ENCODE measurements at places on chromosomes 6 and 20.

- DNase-seq = no peak
These were observed 154.1 kb upstream of the RUNX2 start for GRCh38 chr6:45174045-45174444.

DNA sequence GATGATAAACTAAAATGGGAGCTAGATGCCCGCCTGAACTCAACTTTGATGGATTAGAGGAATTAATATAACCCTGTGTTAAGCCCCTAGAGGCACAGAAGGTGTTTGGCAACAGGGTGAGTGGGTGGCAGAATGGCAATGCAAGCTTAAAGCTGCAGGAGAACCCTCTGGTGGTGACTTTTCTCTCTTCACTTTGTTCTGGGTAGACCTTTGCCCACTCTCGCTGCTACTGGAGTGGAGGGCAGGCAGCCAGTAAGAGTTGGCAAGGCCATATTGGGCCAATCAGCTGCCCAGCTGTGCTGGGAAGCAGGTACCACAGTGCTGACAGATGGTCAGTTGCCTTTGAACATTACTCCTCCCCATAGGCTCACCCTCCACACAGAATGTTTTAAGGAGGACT is 468.2 kb downstream of the MMUT start:
- no peak for DNase-seq

DNA sequence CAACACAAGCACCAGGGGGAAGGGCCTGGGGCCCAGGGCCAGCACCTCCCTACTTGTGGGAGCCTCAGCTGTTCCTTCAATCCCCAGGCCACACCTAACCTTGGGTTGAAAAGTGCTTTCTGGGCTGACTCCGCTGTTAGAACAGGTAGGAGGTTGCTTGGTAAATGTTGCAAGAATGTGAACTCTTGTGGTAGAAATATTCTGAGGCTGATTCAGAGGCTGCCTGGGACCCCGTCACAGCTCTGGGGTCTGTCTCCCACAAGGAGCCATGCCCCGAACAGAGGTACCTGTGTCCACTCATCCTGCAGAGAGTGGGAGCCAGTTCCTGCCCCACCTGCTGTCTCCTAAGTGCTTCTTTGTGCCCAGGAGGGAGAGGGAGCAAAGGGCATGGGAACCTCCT is 14.4 kb upstream of the MAS1L start:
- DNase-seq = no peak

- no peak for DNase-seq
These were observed 508.0 kb downstream of the TBC1D32 start for GRCh38 chr6:120826253-120826652.

DNA sequence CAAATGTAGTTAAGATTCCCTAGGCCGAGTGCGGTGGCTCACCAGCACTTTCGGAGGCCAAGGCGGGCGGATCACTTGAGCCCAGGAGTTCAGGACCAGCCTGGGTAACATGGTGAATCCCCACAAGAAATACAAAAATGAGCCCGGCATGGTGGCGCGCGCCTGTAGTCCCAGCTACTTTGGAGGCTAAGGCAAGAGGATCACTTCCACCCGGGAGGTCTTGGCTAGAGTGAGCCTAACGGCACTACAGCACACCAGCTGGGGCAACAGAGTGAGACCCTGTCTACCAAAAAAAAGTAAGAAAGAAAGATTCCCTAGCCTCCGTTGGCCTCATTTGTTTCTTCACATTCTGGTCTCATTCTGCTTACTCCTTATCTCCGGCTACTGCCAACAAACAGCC is 1.2 kb downstream of the ESF1 start:
- no peak for DNase-seq

DNA sequence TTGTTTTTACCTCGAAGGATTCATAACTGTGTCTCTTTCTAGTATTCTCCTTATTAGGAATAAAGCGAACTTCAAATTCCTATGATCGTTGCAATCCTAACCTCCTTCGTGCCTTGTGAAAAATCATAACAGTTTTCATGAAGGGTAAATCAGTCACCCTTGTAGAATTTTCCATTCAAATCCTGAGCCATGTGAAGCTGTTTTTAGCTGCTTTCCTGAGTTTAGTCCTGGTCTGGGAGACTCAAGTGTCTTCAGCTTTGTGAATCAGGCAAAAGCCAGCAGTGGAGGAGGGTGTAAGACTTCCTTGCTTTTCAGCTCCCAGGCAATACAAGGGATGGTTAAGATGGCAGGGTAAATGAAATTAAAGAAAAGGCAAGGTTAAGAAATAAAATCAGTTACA is 24.3 kb downstream of the GCNT2 start:
- no peak for DNase-seq

GRCh38 chr6:11043378-11043960 is 636 bp downstream of the ELOVL2 start:
- DNase-seq = peak; percentile 35

DNA sequence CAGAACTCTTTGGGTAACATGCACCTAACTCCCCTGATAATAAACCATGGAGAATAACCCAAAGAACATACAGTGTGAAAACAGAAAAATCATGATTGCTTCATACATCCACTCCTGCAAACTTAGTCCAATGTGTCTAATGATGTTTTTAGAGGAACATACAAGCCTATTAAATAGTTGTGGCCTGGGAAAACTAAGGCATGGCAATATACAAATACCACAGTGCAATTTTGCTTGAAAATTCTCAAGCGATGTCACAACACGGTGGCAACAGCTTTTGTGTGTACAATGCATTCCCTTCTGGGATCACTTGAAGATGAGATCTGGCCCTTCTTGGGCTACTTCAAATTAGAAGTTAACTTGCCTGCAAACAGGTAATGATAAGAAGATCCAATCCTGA is 16.7 kb downstream of the MAP3K5 start:
- DNase-seq = no peak

DNA sequence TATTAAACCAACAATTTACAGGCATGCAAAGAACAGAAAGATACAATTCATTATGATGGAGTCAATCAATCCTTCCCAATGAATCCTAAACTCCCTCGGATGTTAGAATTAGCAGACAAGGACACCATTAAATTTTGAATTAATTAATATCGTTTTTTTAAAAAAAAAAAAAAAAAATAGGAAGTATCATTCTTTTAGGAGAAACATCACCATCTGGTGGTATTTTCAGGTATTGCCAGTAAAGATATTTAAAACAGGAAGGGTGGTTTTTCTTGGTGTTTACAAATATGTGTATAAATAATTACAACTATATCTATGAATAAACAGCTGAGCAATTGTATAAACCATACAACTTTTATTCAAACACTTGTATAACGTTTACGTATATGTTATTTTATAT is 564.4 kb downstream of the HAO1 start:
- no peak for DNase-seq

DNA sequence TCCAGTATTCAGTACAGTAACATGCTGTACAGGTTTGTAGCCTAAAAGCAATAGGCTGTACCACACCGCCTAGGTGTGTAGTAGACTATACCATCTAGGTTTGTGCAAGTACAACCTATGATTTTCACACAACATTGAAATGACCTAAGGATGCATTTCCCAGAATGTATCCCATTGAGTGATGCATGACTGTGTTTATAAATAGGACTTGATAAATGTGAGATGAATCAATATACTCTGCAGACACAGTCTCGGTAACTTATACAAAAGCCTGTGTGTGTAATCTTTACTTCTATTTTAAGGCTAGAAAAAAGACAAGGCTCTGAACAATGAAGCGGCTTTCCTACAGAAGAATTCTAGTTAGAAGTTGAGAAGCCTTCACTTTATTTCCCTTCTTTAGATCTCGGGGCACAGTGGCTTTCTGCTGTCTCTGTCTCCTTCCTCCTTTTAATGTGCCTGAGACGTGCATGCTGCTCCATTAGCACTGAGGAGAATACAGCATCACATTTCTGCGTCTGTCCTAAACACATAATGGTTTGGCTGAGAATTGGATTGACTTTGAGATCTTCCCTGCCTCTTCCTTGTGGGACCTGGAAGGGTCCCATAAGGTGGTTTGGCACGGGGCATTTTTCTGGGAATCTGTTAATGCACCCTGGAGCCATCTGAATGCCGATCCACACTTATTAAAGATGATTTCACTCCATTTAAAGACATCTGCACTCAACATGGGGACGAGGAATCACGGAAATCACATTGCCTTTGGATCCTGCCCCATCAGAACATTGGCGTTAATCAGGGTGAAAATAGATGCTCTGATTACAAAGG is 112.5 kb downstream of the SCML4 start:
- DNase-seq = no peak

DNA sequence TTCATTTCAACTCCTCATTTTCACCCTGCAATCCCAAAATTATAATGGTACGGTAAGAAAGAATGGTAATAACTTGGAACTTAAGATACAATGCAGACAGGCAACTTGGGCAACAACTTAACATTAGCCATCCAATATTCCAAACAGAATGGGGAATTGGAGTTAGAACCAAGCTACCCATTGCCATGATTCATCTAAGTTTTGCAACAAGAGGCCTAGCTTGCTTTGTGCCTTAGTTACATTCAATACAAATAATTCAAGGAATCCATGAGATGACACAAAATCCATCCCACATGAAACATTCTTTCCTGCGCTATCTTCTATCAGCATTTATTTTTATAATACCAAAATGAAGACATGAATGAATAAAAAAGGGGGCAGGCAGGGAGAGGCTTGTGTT is 28.4 kb downstream of the DCDC2 start:
- DNase-seq = no peak

DNA sequence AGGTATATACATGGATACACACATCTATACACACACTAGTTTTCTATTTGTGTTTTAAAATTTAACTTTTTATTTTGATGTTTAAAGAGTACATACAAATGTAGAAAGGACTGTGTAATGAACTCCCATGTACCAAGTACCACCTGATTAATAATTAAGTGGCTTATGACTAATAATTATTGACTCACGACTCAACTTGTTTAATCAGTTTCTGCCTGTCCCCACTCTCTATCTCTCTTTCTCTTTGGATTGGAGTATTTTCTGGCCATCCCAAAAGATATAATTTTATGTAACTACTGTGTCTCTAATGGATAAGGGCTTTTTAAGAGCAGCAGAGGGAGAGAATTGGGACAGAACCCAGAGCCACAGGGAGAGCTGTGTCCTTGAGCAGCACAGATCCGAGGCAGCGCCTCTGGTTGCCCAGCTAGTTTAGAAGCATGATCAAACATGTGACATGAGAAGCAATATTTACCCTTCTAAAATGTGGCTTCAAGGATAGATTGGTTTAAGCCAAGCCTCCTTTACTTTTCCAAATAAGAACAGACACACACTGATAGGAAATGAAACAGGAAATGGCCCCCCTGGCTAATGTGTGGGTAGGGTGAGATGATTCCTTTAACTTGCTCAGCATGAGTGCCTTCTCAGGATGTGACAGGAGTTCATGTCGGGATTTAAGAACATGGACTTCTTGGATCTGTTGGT is 81.0 kb downstream of the ERMARD start:
- no peak for DNase-seq

DNA sequence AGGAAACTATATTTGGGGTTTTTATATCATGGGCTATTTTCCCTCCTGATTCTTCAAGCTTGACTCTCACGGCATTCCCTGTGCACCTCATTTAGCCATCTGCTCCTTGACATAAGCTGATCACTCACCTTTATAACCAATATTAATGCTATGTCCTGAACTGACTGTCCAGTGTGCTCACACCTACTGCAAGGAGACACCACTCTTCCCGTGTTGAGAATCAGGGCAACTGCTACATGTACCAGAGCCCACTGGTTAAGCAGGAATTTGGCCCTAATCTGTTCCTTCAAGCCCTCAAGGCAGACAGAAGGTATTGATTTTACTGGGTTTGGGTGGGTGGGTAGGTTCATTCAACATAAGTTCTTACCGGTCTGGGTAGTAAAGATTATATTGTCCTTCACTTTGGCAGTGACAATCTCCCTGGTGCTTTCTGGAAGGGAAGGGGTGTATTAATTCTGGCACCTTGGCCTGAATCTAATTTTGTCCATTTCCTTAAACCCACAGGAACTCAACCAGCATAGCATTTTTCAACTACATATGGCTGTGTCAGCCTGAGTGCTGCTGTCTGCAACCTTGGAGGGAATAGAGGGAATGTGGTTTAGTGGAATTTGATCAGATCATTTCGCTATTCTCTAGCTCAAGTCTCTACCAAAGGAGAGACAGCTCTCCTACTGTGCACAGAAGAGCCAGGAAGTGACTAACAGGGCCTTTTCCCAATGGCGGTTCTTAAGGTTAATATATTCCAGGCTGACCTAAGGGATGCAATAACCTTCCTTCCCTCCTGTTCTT is 293.2 kb downstream of the BTBD9 start:
- DNase-seq = no peak

DNA sequence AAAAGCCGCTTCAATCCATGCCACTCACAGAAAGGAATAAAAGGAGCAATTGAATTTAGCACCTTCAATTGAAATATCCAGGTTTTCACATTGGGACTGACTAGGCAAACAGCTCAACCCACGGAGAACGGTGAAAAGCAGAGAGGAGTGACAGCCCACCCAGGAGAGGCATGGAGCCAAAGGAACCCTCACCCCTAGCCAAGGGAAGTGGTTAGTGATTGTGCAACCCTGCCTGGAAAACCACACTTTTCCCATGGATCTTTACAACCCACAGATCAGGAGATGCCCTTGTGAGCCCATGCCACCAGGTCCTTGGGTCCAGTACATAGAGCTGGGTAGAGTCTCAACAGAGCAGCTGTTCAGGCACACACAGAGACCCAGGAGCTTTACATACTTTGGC is 911.8 kb downstream of the EPHA7 start:
- DNase-seq = no peak

DNA sequence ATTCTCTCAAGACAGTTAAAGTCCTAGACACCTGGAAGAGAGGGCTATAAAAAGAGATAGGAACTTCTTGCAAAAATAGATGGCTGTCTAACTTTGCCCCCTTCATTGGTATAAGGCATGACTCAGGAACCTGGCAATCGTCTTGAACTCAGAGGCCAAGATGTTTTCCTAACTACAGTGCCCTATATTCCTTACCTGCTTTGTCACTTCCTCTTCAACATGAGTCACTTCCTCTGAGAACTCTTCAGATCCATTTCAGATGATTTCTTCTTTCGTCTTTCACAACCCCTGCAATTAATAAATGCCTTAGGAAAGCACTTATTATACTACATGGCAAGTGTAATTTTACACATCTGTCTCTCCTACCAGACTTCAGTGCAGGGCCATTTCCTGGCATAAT is 83.5 kb downstream of the HAO1 start:
- no peak for DNase-seq

DNA sequence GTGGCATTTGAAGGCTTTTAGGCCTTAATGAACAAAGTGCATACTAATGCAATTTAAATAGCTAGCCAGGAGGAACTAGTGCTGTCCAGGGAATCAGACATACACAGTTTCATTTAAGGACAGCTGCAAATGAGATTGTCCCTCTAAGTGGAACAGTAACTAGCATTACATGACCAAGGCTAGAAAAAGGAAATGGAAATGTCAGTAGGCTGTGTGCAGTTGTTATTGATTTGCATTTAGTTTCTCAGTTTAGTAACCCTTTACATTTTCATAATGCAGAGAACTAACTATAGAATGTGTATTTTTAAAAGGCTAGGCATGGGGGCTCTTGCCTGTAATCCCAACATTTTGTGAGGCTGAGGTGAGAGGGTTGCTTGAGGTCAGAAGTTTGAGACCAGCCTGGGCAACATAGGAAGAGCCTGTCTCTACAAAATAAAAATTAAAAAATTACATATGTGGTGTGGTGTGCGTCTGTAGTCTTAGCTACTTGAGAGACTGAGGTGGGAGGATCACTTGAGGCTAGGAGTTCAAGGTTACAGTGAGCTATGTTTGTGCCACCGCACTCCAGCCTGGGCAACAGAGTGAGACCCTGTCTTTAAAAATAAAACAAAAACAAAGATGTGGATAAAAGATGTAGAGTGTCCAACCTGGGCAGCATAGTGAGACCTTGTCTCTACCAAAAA is 468.0 kb downstream of the UTRN start:
- no peak for DNase-seq

GRCh38 chr6:155544677-155545076 is 89.0 kb upstream of the NOX3 start:
- no peak for DNase-seq

Data from left ventricle myocardium superior (tissue), 1 donor.